ENCODE measurements at places on chromosomes 6 and 20. TPM values are rescaled to one million over a fixed set of nuclear protein-coding genes. Genes with fewer than 3 reads are reported as not detected.

CCDC170 gene
- 0.56 TPM for total RNA-seq

GPX6 gene
- not detected for total RNA-seq

PLCB4 gene
- total RNA-seq, result 7.1 TPM

RUNX2 gene
- total RNA-seq, result 1.7 TPM

SERAC1 gene
- 6.7 TPM for total RNA-seq

NHSL1 gene
- 9.2 TPM for total RNA-seq

MPIG6B gene
- 0.28 TPM for total RNA-seq

ENPP3 gene
- under 0.01 TPM for total RNA-seq

HLA-DQA1 gene
- not detected for total RNA-seq

FERMT1 gene
- total RNA-seq, result 6.3 TPM

KIF25 gene
- 2.0 TPM for total RNA-seq

NPBWR2 gene
- total RNA-seq, result not detected

XPO5 gene
- total RNA-seq, result 21.4 TPM

LY86 gene
- not detected for total RNA-seq

SIRPA gene
- total RNA-seq, result 9.9 TPM

PPDPF gene
- total RNA-seq, result 26.3 TPM

CGA gene
- total RNA-seq, result 0.28 TPM

HLA-DQB2 gene
- total RNA-seq, result not detected

SPATS1 gene
- total RNA-seq, result not detected

CST5 gene
- not detected for total RNA-seq

MYH7B gene
- under 0.01 TPM for total RNA-seq

CDSN gene
- not detected for total RNA-seq

WFDC5 gene
- not detected for total RNA-seq

GPSM3 gene
- total RNA-seq, result 1.5 TPM

NNAT gene
- total RNA-seq, result 0.19 TPM

KCNQ5 gene
- 5.1 TPM for total RNA-seq

RNASET2 gene
- total RNA-seq, result 13.2 TPM

TCP1 gene
- total RNA-seq, result 264 TPM

BCAS1 gene
- total RNA-seq, result 0.19 TPM

RGS17 gene
- 9.3 TPM for total RNA-seq

PRICKLE4 gene
- total RNA-seq, result 0.19 TPM

DEF6 gene
- 1.3 TPM for total RNA-seq

FOXC1 gene
- total RNA-seq, result 2.3 TPM

PRDM1 gene
- total RNA-seq, result 0.58 TPM

COQ3 gene
- total RNA-seq, result 2.8 TPM

SULF2 gene
- 3.5 TPM for total RNA-seq

ATAT1 gene
- 2.0 TPM for total RNA-seq

FNDC1 gene
- 0.19 TPM for total RNA-seq

EPHA7 gene
- total RNA-seq, result 1.3 TPM

SAMD10 gene
- total RNA-seq, result 0.38 TPM

KATNA1 gene
- total RNA-seq, result 31.0 TPM
